ENCODE measurements at places on chromosomes 13 and 19.

- DNase-seq = no peak
These were observed 176.6 kb downstream of the KLF5 start for GRCh38 chr13:73235385-73235784.

DNA sequence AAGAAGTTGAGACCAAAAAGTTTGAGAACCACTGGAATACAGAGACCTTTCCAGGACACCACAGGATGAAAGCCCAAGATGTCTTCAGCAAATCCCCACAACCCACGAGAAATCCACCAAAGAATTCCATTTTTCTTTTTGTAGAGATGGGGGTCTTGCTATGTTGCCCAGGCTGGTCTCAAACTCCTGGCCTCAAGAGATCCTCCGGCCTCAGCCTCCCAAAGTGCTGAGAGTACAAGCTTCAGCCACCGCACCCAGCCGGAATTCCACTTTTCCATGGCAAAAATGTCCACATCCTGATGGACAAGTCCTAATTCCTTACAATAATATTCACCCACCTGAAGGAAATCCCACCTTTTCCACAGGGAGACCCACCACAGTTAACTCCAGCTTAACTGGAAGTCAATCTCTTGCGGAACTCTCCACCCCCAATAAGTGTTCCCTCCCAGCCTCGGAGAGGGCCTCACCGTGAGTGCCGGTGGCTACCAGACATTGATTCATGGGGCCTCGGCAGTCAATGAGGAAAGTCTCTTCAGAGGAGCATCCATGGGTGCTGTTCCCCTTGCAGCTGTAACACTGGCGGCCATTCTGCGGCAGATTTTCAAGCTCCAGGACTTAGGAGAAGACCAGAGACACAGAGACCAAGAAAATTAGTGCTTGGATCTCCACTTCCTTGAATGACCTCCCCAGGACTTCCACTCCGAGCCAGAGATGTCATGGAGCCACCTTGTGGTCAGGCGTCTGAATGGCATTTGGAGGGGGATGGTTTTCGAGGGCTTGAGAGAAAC is 12.3 kb upstream of the CADM4 start:
- DNase-seq = peak; percentile 15

DNA sequence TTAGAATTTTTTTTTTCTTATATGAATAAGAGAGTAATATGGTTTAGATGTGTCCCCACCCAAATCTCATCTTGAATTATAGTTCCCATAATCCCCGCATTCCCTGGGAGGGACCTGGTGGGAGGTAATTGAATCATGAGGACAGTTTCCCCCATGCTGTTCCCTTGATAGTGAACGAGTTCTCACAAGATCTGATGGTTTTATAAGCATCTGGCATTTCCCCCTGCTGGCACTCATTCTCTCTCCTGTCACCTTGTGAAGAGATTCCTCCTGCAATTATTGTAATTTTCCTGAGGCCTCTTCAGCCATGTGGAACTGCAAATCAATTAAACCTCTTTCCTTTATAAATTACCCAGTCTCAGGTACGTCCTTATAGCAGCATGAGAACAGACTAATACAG is 205.7 kb downstream of the MYO16 start:
- no peak for DNase-seq

- DNase-seq = no peak
These were observed 100.7 kb upstream of the RXFP2 start for GRCh38 chr13:31638577-31638976.

GRCh38 chr13:101982903-101983302 is 418.9 kb downstream of the FGF14 start:
- no peak for DNase-seq

- DNase-seq = no peak
These were observed 1.2 kb downstream of the SPART start for GRCh38 chr13:36344886-36345437.

GRCh38 chr19:7869910-7870511 is 4.2 kb downstream of the PRR36 start:
- no peak for DNase-seq

- no peak for DNase-seq
These were observed 55.2 kb upstream of the DACH1 start for GRCh38 chr13:71922194-71922593.

DNA sequence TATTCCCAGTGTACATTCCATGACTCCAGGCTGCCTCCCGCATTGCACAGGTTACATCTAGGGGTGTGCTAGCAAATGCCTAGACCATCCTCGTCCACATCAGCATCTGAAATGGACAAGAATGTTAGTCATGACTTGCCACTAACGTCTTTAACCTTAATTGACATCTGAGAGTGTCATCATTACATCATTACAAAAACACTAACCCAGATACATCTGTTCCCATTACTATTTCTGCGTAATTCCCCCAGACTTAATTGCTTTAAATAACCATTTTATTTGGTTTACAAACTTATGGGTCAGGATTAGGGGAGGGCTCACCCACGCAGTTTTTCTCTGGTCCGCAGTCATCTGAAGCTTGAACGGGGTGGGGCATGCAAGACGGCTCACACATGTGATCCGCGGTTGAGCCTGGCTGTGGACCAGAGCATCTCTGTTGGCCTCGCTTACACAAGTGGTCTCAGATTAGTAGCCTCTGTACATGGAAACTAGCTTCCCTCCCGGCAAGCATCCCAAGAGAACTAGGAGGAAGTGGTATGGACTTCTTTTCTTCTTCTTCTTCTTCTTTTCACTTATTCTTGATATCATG is 15.9 kb downstream of the KL start:
- DNase-seq = no peak

DNA sequence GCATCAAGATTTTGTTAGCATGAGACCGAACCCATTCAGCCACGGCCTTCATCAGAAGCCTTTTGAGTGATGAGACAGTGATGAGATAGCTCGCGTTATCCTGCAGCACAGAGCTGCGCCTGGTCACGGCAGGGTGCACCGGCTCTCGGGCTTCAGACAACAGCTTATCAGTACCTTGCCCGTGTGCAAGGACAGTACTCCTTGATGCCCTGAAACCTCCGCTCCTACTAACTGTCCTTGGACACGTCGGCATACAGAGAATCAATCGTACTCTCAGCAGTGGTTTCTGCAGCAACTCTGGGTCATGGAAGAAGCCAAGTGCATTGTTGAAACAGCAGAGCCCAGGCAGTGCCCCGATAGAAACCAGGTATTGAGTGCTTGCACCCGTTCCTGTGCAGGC is 40.7 kb downstream of the IRS2 start:
- DNase-seq = no peak

GRCh38 chr19:40555978-40556689 is 20.5 kb upstream of the SHKBP1 start:
- no peak for DNase-seq

GRCh38 chr13:98507282-98507797 is 69.6 kb downstream of the STK24 start:
- DNase-seq = no peak

DNA sequence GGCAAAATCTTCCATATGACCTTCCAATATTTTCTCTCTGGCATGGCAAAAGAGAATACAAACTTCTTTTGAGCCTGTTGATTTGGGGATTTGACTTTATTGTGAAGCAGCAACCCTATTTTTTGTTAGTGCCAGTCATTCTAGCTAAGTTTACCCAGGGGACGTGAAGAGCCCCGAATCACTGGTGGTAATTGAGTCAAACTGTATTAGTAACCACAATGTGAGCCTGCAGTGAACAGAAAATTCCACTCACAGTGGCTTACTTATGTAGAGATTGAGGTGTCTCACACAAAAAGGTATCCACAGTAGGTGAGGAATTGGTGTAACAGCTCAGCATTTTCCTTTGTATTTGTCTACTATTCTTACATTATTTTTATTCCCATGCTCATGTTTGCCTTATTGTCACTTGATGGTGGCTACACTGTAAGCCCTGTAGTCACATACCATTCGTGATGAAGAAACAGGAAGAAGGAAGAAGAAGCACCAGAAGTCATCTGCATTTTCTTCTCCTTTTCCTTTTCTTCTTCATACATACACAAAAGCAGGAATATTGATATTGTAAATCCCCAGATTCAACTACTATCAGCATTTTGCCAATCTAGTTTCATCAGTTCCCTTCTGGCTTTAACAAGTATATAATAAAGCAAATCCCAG is 33.3 kb upstream of the MYCBP2 start:
- no peak for DNase-seq

All from stimulated activated CD4-positive, alpha-beta T cell treated with anti-CD3 and anti-CD28 coated beads, Interleukin-1b, Interleukin-23, amount 100 ng/mL, for 4 hours (primary cell).